ENCODE measurements at places on chromosomes 13 and 19. TPM values are rescaled to one million over a fixed set of nuclear protein-coding genes. Genes with fewer than 3 reads are reported as not detected.

The SYDE1 gene
- total RNA-seq, result 0.30 TPM

The CEACAM7 gene
- not detected for total RNA-seq

The CYP2F1 gene
- not detected for total RNA-seq

The KLF5 gene
- 6.4 TPM for total RNA-seq

The DAND5 gene
- 0.25 TPM for total RNA-seq

The TMEM145 gene
- not detected for total RNA-seq

The ZNF99 gene
- total RNA-seq, result not detected

All from activated naive CD4-positive, alpha-beta T cell treated with anti-CD3 and anti-CD28 coated beads, Interleukin-2, amount 10 ng/mL, durations not matched to agents 5 hours and 36 hours (primary cell).